ENCODE measurements at places on chromosomes 3 and 15.

DNA sequence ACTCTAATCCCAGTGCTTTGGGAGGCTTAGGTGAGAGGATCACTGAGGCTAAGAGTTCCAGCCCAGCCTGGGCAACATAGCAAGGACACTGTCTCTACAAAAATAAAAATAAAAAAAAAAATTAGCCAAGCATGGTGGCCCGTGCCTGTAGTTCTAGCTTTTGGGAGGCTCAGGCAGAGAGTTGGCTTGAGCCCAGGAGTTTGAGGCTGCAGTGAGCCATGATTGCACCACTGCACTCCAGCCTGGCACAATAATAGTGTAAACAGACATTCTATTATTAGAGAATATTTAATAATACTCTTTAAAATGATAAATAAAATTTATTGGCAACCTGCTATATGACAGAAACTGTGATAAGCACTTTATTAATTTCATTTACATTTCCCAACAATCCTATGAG is 908.9 kb downstream of the TUSC7 start:
- no peak for DNase-seq

GRCh38 chr15:64844576-64845145 is 2.9 kb downstream of the PLEKHO2 start:
- DNase-seq: no peak

DNA sequence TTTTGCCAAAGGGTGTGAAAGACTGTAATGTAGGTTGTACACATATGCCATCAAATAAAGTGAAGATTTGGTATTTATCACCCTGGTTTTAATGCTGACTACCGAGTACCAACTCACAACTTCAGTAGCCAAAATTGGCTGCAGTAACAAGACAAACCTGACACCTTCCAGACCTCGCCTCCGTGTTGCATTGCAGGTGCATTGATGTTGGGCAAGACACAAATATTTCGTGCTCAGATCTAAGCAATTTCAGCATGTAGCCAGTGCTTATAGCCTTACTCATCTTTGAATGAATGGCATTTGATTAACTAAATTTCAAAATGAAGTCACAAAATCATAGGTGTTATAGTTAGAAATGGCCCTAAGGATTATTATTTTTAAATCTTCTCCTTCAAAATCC is 400.2 kb downstream of the SOX2 start:
- DNase-seq: no peak

DNA sequence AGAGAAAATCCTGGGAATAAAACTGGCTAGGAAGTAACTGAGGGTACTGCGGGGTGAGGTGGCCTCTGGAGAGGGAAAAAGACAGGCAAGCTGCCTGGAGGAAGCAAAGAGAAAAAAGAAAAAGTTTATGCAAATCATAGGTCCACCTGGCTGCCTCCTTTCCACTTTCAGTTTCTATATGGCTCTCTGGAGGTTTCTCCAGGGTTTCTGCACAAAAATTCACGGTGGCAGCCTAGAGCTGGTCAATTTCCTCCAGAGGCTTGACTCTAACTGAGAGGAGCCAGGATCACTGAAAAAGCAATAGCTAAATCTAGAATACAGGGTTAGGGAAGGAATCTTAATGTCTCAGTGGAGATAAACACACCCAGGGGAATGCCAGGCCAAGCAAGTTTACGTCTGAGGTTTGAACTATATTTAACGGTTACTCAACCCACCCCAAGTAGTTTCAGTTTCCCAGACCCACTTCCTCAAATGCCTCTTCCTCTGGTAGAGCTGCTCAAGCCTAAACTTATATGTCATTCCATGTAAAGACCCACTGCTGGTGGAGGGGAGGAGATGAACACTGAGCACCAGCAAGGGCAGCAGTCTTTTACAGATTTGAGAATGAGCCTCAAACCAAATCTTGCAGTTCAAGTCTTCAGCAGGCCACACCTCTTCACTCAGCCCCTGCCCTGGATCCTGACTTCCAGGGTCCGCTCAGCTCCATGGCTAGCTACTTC is 5.7 kb downstream of the LYSMD2 start:
- DNase-seq: no peak

GRCh38 chr15:48858401-48858800 is 19.5 kb upstream of the EID1 start:
- no peak for DNase-seq

- DNase-seq: no peak
Observed at GRCh38 chr3:155853214-155854140, 750 bp downstream of the SLC33A1 start.

- DNase-seq: no peak
Observed at GRCh38 chr3:28109829-28110228, 131.6 kb upstream of the CMC1 start.

DNA sequence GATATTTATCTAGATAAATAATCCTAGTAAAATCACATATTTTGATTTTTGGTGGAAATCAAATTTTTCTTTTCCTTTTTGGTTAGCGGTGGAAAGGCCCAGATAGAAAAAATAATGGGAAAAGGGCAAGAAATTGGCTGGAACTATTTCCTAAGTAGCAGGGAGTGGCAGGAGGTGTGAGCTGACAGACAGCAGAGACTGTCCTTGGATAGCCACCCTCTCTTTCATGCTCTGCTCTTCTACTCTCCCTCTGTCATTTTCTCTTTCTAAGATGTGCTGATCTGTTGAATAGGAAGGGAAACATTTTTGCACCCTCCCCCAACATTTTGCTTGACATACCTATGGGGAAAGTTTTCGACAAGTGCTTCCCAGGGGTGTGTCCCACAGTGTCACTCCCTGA is 18.9 kb upstream of the ONECUT1 start:
- no peak for DNase-seq

- DNase-seq: no peak
Observed at GRCh38 chr3:106183762-106184391, 315.1 kb upstream of the CBLB start.

DNA sequence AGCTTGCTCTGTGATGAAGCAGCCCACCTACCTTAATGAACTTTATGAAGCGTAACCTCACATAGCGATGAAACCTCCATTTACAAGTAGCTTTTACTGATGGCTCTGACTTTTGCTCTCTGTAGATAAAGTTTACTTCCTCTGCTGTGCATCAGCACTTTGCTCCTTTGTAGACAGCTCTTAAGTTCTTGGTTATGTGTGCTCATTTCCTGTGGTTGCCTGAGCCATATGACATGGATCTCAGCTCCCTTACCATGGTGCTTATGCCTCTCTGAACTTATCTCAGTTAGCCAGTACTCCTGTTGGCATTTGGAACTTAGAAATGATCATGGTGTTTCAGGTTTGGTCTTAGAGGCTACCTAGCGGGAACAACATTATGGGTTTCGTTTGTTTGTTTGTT is 7.8 kb downstream of the MFSD1 start:
- DNase-seq: no peak

- no peak for DNase-seq
Observed at GRCh38 chr3:37519661-37520060, 342.0 kb upstream of the CTDSPL start.

DNA sequence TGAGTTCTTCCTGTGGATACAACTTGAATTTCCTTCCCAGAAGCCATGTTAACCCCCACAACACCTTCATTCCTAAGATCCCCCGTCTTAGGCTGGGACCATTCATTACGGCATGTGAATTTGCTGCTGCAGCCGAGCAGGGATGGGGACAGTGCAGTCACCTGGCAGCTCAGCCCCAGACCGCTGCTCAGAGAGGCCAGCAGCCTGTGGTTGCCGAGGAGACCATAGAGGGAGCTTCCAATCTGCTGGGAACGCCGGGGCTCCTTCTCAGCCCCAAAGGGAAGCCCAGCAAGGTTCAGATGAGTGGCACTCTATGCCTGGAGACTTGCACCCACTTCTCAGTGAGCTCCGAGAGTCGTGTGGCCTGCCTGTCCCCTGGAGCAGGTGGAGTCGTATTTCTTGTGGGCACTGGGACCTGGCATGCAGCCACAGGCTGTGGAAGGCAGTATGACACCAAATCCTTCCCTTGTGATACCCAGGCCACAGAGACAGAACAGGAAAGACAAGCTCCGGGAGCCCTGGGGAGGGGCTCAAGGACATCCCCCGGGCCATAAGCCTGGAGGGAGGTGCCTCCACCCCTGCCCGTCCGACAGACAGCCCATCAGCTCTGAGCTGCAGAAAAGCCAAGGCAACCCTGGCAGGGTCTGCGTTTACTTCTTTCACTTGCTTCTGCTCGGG is 167.3 kb downstream of the FAM43A start:
- no peak for DNase-seq

- DNase-seq: no peak
Observed at GRCh38 chr15:85870216-85871014, 75.7 kb upstream of the KLHL25 start.

DNA sequence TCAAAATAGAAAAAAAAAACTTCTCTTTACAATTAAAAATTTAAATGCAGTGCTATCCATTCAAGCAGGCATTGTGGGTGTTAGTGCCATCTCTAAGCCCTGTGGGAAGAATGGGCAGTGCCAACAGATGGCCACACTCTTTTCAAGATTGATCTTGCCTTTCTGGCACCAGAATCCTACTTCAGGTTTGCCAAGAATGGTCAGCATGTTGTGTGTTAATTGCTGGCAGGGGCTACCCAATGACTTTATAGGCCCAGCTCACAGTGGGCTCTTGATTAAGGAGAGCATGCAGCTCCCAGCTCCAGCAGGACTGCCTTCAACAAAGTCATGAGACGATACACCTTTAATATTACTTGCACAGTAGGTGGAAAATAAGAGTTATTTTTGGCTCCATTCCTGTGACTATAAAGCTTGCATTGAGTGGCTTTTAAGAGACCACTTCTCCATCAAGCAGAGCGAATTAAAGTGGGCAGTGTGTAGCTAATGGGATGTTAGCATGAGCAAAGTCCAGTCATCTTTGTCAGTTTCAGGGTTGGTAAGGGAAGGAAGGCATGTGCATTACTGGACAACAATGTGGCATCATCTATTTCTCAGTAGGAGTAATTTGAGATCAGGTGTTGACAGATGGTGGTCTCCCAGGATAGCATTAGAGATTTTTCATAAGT is 476.8 kb downstream of the C3orf38 start:
- no peak for DNase-seq

- no peak for DNase-seq
Observed at GRCh38 chr15:56248311-56248992, 4.8 kb upstream of the RFX7 start.

DNA sequence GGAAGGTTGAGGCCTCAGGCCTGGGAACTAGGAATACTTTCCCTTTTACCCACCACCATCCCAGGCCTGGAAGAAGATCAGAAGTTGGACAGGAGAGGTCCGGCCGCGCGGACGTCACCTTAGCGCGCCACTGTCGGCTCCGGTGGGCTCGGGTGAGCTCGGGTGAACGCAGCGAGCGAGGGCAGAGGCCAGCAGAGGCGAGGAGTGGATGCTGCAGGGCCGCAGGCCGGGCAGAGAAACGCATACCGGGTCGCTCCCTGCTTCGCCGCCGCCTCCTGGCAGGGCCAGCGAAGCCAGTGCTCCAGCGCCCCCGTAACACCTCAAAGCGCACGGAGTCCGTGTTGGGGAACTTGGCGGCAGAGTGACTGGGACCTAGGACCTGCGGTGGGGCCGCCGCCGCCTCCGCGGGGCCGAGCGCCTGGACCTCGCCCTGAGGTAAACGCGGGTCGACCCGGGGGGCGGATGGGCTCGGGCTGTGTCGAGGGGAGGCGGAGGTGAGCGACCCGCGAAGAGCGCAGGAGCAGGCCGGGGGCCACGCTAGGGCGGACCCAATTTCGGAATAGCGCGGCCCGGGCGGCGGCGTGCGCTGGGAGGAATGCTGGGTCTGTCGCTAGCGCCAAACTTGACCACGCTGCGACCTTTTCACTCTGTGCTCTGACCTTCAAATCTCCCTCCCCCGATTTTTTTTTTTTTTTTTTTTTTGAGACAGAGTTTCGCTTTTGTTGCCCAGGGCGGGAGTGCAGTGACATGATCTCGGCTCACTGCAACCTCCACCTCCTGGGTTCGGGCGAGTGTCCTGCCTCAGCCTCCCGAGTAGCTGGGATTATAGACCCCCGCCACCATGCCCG is 1.6 kb downstream of the CYP11A1 start:
- DNase-seq: no peak

GRCh38 chr3:68060191-68060590 is 405.8 kb upstream of the SUCLG2 start:
- no peak for DNase-seq

DNA sequence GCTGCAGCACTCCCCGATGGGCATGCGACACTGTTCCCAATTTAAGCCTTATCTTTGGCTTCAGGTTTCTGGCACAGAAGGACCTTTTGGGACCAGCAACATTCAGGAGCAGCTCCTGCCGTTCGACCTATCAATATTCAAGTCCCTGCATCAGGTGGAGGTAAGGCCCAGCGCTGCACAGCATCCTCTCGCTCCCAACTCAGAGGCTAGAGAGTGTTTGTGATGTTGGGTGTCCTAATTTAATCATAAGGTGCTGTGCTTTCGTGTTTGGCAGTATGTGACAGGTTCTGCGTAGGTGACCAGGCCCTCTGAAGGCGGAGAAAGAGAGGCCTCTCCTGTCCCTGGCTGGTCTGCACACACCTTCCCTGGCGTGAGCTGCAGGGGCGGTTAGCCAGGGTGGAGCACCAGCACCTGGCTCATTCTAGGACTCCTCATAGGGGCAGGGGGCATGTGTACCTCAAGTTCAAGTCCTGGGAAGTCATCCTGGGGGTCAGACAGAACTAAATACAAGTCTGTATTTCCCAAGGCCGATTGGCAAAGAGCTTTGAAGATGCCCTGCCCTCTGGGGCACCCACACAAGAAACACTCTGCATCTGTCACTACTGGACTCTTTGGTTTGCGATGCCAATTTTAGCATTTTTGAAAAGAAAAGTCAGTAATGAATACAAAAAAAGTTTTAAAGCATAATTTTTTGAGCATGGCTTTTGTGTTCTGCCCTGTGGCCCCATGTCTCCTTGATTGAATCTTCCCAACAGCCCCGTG is 17.0 kb downstream of the NISCH start:
- no peak for DNase-seq

DNA sequence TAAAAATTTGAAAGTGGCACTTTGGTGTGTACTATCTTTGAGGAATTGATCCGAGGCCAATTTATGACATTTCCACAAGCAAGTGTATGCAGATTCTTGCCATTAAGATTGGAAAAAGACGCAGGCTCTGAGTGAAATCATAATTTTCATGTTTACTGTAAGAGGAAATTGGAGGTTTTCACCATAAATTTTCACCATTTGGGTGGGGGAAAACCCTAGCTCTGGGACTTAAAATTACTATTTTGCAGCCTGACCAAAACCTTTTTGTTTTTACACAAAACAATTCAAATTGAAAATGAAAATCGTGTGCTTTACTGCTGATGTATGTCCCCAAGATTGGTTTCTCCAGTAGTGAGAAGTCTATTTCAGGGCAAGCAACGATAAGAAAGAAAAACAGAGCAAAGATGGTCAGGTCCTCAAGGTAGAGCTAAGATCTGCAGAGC is 282.6 kb downstream of the FOXP1 start:
- DNase-seq: no peak

All from stimulated activated CD8-positive, alpha-beta memory T cell treated with anti-CD3 and anti-CD28 coated beads, Interleukin-4, amount 100 ng/mL, for 4 hours (primary cell).